ENCODE measurements at places on chromosomes 12 and 14.

- no peak for DNase-seq
Measured at GRCh38 chr12:122013136-122013535, 8.5 kb upstream of the BCL7A start.

GRCh38 chr12:108237272-108237671, 101.8 kb downstream of the CMKLR1 start:
- DNase-seq, result no peak

DNA sequence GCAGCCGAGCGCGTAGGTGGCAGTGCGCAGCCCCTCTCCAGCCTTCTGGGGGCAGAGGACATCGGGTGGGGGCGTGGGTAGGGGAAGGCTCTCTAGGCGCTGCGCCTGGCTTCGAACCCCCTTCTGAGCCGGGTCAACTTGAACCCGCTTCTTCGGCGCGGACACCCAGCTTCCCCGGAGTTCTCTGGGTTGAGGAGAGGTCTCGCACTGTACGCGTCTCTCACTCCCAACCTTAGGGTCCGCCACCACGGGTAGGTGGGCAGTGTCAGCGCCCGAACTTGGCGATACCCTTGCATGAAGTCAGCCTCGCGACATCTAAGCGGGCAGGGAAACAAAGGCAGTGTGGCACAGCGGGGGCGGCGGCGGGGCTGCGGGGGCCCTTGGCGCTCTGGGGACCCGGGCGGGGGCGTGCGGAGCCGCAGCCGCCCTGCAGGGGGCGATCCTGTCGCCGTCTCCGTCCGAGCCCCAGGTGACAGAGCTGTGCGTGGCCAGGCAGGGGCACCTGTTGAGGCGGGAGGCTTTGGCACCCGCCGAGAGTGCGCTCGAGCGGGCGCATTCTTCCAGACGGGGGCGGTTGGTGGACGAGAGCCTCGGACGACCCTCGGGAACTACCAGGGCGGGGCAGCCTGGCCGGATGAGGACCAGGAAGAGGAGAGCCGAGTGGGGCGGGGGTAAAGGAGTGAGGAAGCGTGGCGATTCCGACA, 1.1 kb downstream of the GALNT16 start:
- DNase-seq, result no peak

GRCh38 chr14:66401449-66402095, 84.6 kb upstream of the CCDC196 start:
- DNase-seq, result no peak
